ENCODE measurements at places on chromosomes 12 and 14.

- no peak for DNase-seq
Observed at GRCh38 chr12:92544322-92544721, 158.5 kb upstream of the PLEKHG7 start.

DNA sequence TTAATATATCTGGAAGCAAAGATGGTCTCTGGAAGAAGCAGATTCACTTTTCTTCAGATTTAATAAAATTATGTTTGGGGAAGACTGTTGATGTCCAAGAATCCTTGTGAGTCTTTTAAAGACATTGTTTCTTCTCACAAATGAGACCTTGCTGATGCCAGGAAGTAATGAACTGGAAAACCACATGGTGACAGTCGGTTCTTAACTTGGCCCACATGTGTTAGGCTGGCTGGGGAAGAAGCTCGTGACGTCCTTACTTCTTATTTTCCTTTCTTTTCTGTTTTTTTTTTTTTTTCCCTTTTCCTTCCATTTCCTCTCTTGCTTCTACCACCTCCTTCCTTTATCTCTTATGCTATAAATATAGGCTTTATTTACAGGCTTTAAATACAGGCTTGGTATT, 950.2 kb downstream of the BCL11B start:
- DNase-seq = no peak

- DNase-seq = no peak
Observed at GRCh38 chr14:104865081-104865630, at the start of gene CEP170B. Gene CEP170B (plus strand): TSS chr14:104865268. CDS start chr14:104868451, 3,183 bp downstream.

GRCh38 chr12:16136219-16136988, 141.1 kb downstream of the SLC15A5 start:
- DNase-seq = no peak

- DNase-seq = no peak
Observed at GRCh38 chr14:67919259-67920032, 99.9 kb downstream of the RAD51B start.

GRCh38 chr14:85565862-85566296, 35.9 kb downstream of the FLRT2 start:
- no peak for DNase-seq

GRCh38 chr12:126607867-126608266, 1542.6 kb downstream of the AACS start:
- no peak for DNase-seq

- no peak for DNase-seq
Observed at GRCh38 chr14:93963692-93964091, 12.7 kb downstream of the ASB2 start.
